ENCODE measurements at places on chromosomes 3 and 15.

DNA sequence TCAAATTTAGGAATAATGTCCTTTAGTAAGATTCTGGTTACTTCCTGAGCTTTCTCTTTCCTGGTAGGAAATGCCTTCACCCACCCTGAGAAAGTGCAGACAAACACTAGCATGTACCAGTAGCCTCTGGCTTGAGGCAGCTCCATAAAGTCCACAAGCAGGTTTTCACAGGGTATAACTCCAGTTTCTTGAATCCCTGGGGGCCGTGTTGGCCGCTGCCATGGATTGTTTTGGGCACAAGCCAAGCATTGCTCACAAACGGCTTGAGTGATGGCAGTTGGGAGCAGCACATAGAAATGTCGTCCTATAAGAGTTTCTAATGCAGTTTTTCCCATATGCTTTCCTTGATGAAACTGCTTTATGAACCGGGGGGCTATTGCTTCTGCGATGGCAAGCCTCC, 164.1 kb downstream of the STXBP5L start:
- DNase-seq, result no peak

- no peak for DNase-seq
Measured at GRCh38 chr3:56917361-56918110, 115.8 kb upstream of the ARHGEF3 start.

- no peak for DNase-seq
Measured at GRCh38 chr3:190322604-190323245, 479 bp upstream of the CLDN1 start.

DNA sequence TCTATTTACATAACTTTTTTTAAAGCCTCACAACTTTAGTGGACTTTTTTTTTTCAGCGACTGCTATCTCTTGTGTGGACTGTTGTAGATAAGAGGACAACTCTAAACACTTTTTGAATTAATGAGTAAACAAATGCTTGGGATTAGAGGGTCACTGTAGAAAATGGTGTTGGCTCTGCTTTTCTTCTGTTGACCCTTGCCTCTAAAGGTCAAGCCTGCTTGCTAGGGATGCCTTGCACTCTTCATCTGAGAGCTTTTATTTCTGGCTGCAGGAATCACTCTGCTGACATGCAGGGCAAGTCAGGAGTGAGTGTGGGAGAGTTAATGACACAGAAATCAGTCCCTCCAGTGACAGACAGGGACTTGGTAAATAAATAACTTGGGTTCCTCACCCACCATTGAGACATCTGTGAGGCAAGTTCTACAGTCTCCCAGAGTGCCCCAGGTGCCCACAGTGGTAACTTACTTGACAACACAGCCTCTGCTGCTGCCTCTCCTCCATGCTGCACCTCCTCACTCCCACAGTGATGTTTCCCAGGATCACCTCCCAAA, 390.1 kb downstream of the IL20RB start:
- DNase-seq, result no peak

GRCh38 chr3:128710816-128711433, 15.1 kb upstream of the RAB7A start:
- DNase-seq, result no peak

DNA sequence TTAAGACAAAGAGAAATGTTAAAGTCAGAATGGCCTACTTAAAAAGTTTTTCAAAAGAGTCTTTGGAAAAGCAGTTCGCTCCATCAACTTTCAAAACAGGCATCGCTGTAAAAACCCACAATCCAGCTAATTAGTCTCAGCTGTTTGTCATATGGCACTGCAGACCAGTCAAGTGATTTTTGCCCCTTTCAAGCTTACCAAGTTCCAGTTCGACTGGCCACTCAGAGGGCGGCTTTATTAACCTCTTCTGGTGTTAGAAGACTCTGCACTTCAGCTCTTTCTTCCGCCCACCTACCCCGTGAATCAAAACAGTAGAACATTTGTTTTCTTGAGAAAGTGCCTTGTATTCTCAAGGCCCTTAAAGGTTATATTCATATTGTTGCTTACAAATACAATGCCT, 19.3 kb downstream of the RAB27A start:
- DNase-seq, result no peak

DNA sequence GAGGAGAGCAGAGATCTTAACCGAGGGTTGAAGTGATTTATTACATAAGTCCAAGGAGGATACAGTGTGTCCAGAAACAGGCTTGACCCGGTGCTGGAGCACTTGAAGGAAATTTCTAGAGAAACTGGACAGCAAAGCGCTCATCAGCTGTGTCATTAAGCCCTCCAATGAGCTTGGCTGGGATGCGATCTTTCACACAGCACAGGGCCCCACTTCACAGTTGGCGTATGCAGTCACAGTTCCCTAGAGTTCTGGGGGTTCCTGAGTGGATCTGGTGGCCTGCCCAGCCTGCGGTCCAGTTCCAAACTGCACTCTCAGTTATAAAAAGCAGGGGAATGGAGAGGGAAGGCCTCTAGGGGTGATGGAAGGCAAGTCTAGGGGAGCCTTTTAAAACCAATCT, 13.6 kb downstream of the ST8SIA2 start:
- DNase-seq, result no peak

DNA sequence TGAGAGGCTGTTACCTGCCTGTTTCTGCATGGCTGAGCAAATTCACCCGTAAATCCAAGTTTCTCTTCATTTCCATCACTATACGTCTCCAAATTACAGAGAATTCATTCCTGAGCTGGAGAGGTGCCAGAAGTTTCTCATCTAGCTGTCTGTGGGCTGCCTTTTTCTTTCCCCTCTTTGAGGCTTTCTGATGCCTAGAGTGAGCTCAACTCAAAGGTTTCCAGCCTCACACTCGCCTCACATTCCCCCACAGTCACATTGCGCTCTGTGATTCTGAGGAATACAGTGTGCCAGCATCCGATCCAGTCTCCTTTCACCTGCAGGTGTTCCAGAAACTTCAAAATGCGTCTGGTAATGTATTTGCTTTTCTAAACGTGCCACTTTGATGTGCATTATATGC, 267.2 kb downstream of the MFSD1 start:
- no peak for DNase-seq

DNA sequence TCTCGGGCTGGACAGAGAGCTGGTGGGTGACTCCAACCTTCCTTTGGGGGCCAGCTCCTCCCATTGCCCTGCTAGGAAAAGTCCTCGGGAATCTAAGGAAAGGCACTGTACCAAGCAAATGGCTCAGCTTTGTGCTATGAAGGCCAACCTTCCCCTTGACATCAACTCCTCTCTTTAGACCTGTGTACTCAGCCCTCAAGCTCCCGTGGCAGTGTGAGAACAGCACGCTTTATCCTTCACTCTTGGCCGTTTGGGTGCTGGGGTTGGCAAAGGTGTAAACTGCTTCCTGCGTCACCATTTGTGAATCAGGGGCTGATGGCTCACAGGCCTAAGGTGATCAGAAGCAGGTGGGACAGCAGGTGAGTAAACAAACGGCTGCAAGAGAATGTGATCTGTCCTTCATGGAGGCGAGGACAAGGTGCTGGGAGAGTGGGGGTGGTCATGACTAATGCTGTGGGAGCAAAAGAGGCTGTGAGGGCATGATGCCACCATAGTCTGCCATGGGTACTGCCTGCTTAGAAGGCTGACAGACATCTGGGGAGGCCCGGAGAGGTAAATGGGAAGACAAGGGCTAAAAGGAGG, 165.2 kb upstream of the TPM1 start:
- no peak for DNase-seq

- DNase-seq, result no peak
Measured at GRCh38 chr15:86162172-86162591, 82.5 kb downstream of the AGBL1 start.

DNA sequence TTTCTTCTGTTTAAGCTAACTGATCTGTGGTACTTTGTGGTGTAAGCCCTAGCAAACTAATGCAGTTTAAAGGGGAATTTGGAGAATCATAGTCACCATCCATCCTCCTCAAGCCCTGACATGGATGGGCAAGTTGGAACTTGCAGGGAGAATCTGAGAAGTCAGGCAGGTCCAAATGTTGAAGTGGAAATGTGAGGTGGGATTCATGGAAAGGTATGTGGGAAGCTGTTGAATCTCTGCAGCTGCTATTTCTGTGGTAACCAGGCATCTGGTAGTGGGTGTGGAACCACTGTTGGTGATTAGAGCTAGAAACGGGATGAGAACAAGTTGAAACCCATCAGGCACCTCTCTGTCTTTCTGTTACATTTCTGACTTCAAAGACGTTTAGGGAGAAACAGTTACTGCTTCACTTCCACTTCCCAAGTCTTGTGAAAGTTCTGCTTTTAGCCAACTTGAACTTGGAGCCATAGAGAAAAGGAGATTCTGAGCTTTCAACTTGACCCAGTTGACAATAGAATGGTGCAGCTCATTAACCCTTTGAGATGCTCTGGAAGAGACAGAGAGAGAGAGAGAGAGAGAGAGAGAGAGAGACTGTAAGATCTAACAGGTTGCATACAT, 38.1 kb upstream of the NMNAT3 start:
- DNase-seq, result no peak

GRCh38 chr3:127143172-127143571, 49.8 kb upstream of the PRR23E start:
- DNase-seq, result no peak

GRCh38 chr3:41369838-41370237, 170.5 kb downstream of the CTNNB1 start:
- no peak for DNase-seq

- DNase-seq, result no peak
Measured at GRCh38 chr3:119937229-119937628, 155.3 kb downstream of the NR1I2 start.

GRCh38 chr3:61899700-61900462, 338.5 kb downstream of the PTPRG start:
- no peak for DNase-seq

DNA sequence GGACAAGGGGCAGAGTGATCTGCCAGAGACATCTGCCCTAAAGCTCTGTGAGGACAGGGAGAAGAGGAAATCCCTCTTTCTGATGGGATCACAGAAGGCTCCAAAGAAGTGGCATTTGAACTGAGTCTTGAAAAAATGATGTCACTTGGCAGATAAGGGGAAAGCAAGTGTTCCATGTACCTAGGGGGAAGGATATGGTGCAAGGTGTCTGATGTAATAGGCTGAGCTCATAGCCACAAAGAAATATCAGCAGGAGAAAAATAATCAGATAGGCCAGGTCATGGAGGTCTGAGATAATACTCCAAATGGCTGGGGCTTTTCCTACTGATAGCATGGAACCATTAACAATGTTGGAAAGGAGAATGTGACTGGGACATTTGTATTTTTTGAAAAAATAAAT, 468.4 kb upstream of the MDFIC2 start:
- no peak for DNase-seq

- DNase-seq, result no peak
Measured at GRCh38 chr15:97490429-97490828, 470.1 kb upstream of the ARRDC4 start.

- no peak for DNase-seq
Measured at GRCh38 chr15:42670451-42670850, 66.5 kb downstream of the CDAN1 start.

GRCh38 chr3:39273119-39273518, 6.7 kb downstream of the CX3CR1 start:
- no peak for DNase-seq

GRCh38 chr3:159253860-159254259, 452.0 kb downstream of the MFSD1 start:
- DNase-seq, result no peak

DNA sequence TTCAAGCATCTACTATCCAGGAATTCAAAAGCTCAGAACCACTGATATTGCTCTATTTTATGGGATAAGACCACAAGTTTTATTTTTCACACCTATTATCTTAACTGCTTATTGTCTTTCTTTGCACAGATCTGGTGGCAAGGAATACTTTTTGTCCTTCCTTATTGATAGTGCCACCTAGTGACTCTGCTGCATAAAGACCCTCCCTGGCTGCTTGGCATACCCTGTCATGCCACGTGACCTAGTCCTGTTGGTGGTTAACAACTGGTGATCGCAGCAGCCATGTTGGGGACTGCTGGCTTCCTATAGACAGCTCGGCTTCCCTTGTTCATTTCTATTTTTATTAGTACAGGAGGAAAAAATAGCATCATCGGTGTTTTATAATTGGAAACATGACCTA, 236.3 kb downstream of the MEX3B start:
- no peak for DNase-seq

DNA sequence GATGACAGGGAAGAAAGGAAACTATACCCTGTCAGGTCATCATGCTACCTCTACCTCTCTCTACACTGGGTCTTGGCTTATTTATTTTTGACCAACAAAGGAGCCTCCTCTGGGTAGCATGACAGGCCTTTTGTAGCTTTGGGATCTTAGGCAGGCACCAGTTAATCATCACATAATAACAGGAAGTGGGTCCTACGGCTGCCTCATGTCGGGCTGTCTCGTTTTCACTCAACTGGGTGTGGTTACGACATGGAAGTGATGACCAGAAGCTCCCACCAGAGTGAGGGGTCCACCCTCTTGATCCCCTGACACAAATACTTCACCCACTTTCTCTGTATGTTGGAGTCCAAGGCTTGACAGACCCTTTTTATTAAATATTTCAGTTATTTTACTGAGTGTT, 105.3 kb downstream of the CD47 start:
- DNase-seq, result no peak

GRCh38 chr3:129595544-129596193, 10.8 kb downstream of the PLXND1 start:
- no peak for DNase-seq

GRCh38 chr3:12399226-12399625, 85.1 kb upstream of the TSEN2 start:
- no peak for DNase-seq

DNA sequence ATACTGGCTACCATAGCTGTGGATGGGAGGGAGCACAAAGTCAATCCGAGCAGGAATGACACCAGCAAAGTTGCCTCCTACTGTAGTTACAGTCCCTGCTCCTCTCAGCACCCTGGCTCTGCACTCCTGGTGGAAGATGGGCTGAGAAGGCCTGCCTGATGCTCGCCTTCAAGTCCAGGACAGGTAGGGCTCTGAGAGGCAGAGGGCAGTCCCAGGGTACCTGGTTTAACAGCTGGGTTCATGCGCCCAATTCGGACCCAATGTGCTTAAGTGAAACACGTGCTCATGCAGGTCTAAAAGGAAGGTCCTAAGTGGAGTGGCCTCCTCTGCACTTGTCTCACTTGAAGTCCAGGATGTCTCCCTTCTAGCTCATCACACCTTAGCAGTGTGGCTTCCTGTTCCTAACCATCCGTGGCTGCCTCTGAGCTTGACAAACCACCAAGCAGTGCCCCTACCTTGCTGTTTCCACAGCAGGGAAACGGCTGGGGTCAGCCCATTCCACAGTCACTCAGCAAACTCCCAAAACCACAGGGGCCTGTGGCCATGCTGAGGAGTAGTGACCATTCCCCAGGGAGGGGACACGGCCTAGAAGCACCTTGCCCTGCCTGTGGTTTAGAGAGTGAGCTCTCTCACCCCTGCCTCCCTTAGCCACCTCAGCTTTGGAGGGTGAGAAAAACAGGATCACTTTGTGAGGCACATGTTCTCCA, 3.9 kb upstream of the MUSTN1 start:
- DNase-seq, result no peak

- no peak for DNase-seq
Measured at GRCh38 chr3:35969406-35969805, 330.1 kb downstream of the ARPP21 start.

DNA sequence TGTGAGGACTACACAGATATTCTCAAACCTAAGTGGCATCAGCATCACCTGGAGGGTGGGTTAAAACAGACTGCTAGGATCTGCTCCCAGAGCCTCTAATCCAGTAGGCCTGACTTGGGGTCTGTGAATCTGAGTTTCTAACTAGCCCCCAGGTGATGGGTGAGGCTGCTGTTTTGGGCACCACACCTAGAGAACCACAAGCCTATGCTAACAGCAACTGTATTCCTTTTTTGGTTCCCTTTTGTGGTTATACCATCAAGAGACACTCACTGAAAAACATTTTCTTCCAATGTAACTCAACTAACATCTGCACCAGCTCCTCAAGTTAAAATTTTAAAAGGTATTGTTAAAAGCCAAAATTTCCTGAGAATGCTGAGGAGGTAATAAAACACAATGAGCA, 16.0 kb downstream of the WDR82 start:
- no peak for DNase-seq
